Liver (tissue), 10 donors: ENCODE measurements at places on chromosomes 5 and 9. TPM values are rescaled to one million over a fixed set of nuclear protein-coding genes. Genes with fewer than 3 reads are reported as not detected.

Gene GABRB2
- 0.08 TPM for total RNA-seq

Gene EXD3
- total RNA-seq, result 6.7 TPM

- H3K27ac ChIP-seq, result no peak overlapping the region
- DNase-seq, result no peak
- H3K4me3 ChIP-seq, result no peak overlapping the region
- H3K27me3 ChIP-seq, result no peaks in the 10 kb centered on the region
Observed at GRCh38 chr5:64678374-64678773, 11.9 kb upstream of the SHISAL2B start.

- H3K4me1 ChIP-seq, result no peaks in the 10 kb centered on the region
- peak; percentile 50 for DNase-seq
- no peak overlapping the region for H3K27ac ChIP-seq
- no peaks in the 10 kb centered on the region for H3K27me3 ChIP-seq
- H3K4me3 ChIP-seq, result no peak overlapping the region
- no peaks in the 10 kb centered on the region for H3K36me3 ChIP-seq
Observed at GRCh38 chr9:27888661-27889295, 315.5 kb upstream of the C9orf72 start.

DNA sequence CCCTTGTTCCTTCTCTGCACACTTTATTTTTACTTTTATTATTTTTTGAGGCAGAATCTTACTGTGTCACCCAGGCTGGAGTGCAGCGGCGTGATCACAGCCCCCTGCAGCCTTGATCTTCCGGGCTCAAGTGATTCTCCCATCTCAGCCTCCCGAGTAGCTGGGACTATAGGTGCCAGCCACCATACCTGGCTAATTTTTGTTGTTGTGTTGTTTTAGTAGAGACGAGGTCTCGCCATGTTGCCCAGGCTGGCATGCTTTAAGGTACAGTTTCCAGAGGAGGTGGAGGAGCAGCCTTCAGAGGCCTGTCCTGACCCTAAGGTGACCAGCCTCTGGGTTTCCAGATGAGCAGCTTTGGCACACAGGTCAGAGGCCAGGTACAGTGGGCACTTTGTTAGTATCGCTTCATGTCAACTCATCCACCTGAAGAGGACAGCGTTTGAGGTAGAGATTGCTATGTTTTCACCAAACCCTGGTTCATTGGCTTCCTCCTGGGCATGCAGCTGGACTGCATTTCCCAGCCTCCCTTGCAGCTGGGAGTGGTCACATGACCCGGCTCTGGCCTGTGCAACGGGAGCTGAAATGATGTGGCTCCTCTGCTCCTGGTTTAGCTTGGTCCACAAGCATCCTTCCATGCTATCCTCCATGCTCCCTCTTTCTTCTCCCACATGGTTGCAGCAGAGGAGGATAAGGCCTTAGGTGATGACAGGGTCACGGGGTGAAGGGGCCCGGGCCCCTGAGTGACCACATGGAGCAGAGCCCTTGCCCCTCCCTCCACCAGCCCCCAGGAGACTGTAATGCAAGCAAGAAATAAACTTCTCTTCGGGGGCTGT lies 139.3 kb upstream of the IER5L start:
- no peaks in the 10 kb centered on the region for H3K27me3 ChIP-seq
- DNase-seq, result no peak
- H3K27ac ChIP-seq, result no peak overlapping the region
- peaks cover 24% of the 10 kb centered on the region for H3K4me1 ChIP-seq
- no peak overlapping the region for H3K4me3 ChIP-seq

- H3K27ac ChIP-seq, result no peak overlapping the region
- no peaks in the 10 kb centered on the region for H3K36me3 ChIP-seq
- no peak overlapping the region for H3K4me3 ChIP-seq
- H3K4me1 ChIP-seq, result no peaks in the 10 kb centered on the region
- H3K27me3 ChIP-seq, result no peaks in the 10 kb centered on the region
Observed at GRCh38 chr9:114261026-114261425, 61.9 kb upstream of the ORM1 start.

DNA sequence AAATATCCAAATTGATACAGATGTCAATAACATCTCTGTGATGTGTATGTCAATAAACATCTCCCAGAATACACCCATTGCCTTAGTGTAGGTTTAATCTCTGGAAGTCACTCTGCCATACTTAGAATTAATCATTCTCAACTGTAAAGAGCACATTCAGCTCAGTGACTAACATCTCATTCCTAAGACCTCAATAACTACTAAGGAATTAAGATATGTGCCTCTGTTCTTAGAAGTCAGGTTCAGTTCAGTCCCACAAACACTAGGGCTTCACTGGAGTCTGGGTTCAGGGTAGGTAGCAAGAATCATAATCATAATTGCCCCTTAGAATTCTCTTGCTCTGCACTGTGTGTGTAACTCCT lies 31.7 kb downstream of the UGCG start:
- peaks cover 6% of the 10 kb centered on the region for H3K4me1 ChIP-seq
- H3K4me3 ChIP-seq, result no peak overlapping the region
- no peak for DNase-seq
- H3K27me3 ChIP-seq, result no peaks in the 10 kb centered on the region

DNA sequence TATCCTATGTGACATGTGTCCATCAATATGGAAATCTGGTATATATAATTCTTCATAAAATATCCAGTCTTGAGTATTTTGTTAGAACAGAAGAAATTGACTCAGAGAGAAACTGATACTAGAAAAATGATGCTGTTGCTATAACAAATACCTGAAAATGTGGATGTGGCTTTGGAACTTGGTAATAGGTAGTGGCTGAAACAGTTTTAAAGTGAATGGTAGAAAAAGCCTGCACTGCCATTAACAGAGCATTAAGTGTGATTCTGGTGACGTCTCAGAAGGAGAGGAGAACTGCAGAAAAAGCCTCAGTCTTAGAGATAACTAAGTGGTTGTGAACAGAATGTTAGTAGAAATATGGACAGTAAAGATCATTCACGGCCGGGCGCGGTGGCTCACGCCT lies 634.9 kb upstream of the ZNF608 start:
- H3K36me3 ChIP-seq, result no peaks in the 10 kb centered on the region
- no peak overlapping the region for H3K4me3 ChIP-seq
- no peaks in the 10 kb centered on the region for H3K4me1 ChIP-seq
- DNase-seq, result no peak

DNA sequence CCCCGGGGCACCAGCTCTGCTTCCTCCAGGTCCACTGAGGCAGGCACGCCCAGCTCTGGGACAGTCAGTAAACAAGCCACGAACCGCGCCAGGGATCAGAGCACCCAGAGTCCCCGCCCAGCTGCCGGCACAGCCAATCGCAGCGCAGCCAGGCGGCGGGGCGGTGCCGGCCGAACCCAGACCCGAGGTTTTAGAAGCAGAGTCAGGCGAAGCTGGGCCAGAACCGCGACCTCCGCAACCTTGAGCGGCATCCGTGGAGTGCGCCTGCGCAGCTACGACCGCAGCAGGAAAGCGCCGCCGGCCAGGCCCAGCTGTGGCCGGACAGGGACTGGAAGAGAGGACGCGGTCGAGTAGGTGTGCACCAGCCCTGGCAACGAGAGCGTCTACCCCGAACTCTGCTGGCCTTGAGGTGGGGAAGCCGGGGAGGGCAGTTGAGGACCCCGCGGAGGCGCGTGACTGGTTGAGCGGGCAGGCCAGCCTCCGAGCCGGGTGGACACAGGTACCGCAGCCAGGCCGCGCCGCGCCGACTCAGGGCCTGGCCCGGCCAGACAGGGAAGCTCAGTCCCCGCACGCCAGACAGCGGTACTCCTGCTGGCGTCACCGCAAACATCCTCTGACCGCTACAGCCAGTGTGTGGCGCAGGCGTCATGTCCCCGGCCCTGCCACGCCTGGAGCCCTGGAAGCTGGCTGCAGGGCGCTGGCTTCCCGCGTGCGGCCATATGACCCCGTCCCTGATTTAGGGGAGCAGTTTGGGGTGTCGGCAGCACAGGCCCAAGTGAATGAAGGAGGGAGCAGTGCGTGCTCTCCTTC lies at the start of gene CTSL:
Gene CTSL, plus strand, starts transcription at position 220 of the 810 bp plus-strand sequence. CDS start 1,485 bp downstream, outside the sequence.
- no peaks in the 10 kb centered on the region for H3K4me1 ChIP-seq
- H3K27me3 ChIP-seq, result no peaks in the 10 kb centered on the region
- H3K4me3 ChIP-seq, result peak within 1 kb of the TSS; percentile 57
- peaks cover 23% of the 10 kb centered on the region for H3K36me3 ChIP-seq
- DNase-seq, result peak; percentile 95

DNA sequence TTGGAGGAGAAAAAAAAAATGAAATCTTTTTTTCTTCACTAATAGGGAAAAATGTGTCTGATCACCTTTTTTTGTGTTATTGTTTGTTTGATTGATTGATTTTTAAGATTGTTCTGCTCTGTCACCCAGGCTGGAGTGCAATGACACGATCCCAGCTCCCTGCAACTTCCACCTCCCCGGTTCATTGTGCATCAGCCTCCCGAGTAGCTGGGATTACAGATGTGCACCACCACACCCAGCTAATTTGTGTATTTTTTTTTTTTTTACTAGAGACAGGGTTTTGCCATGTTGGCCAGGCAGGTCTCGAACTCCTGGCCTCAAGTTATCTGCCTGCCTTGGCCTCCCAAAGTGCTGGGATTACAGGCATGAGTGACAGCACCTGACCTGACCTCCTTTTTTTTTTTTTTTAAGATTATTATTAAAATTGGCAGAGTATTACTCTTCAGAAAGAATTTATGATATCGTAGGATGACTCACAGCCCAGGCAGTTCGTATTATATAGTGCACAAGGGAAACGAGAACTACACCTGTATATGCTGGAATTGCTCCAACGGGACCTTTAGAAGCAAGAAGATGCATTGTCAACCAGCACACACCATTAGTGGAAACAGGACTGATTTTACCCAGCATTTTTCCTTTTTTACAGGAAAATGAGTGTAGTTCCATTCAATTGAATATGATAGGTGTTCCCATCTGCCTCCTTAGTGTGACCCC lies 27.7 kb downstream of the FUBP3 start:
- no peaks in the 10 kb centered on the region for H3K27me3 ChIP-seq
- DNase-seq, result no peak
- no peak overlapping the region for H3K27ac ChIP-seq
- peaks cover 25% of the 10 kb centered on the region for H3K4me1 ChIP-seq
- no peak overlapping the region for H3K4me3 ChIP-seq

DNA sequence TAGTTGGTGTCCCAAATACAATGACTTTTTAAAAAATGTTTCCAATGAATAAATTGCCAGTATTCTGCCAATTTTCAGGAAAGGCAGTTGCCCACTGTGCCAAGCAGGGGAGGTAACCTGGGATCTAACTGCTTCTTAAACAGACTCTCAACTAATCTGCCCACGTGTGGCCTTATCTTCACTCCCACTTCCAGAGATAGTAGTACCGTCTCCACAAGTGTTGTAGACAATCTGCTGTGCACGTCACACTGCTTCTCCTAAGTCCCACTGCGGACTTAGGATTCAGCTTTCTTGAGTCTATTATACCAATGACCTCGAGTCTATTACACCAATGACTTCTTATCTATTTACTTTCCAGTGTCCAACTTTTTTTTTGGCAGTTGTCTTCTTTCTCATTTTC lies 21.2 kb downstream of the POU4F3 start:
- H3K27me3 ChIP-seq, result no peaks in the 10 kb centered on the region
- H3K4me1 ChIP-seq, result no peaks in the 10 kb centered on the region
- no peak for DNase-seq
- H3K27ac ChIP-seq, result no peak overlapping the region
- H3K4me3 ChIP-seq, result no peak overlapping the region
- H3K36me3 ChIP-seq, result no peaks in the 10 kb centered on the region

- no peak overlapping the region for H3K27ac ChIP-seq
- DNase-seq, result no peak
- H3K4me3 ChIP-seq, result no peak overlapping the region
- no peaks in the 10 kb centered on the region for H3K4me1 ChIP-seq
- no peaks in the 10 kb centered on the region for H3K36me3 ChIP-seq
- H3K27me3 ChIP-seq, result no peaks in the 10 kb centered on the region
Observed at GRCh38 chr5:144438237-144438636, 267.6 kb downstream of the KCTD16 start.

DNA sequence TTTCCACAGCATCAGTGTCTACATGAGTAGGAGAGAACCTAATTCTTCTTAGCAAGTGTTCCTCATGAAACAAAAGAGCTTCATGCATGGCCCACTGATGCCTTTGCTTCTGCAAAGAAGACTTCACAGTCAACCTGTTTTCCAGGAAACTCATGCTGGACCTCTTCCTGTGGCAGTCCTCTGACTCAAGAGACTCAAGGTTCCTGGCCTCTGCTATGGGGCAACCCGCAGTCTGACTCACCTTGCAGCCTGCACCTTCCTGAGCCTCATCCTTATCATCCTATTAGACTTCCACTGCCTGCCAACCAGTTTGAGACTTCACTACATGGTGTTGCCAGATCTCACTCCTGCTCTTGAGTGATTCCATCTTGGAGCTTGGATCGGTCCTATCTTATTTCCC lies 17.6 kb upstream of the AGGF1 start:
- no peak for DNase-seq
- H3K4me1 ChIP-seq, result no peaks in the 10 kb centered on the region
- H3K4me3 ChIP-seq, result no peak overlapping the region
- H3K36me3 ChIP-seq, result no peaks in the 10 kb centered on the region
- H3K27ac ChIP-seq, result no peak overlapping the region
- H3K27me3 ChIP-seq, result no peaks in the 10 kb centered on the region

DNA sequence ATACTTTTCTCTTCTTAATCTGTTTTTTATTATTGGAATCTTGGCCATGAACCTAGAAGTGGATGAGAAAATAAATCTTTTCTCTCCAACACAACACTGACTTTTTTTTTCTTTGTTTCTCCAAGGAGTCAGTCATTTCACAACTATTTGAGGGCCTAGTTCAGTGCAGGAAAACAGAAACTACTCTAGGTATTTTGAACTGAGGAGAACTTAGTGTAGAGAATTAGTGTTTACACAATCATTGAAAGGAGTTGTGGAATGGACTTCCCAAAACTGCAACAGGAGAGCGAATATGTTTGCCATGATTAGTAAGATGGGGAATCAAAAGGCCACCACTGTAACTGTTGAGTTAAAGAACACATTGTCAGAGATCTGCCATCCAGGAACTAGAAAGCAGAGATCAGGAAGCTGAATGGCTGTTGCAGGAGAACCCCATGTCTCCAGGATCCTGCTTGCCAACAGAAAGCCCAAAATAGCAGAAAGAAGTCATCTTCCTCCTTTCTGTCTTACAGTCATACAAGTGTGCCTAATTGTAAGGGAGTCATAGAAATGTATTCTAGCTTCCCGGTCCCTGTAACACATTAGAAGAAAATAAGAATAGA lies 20.3 kb upstream of the PCDH1 start:
- DNase-seq, result no peak
- H3K4me3 ChIP-seq, result no peak overlapping the region
- no peak overlapping the region for H3K27ac ChIP-seq
- H3K27me3 ChIP-seq, result no peaks in the 10 kb centered on the region

DNA sequence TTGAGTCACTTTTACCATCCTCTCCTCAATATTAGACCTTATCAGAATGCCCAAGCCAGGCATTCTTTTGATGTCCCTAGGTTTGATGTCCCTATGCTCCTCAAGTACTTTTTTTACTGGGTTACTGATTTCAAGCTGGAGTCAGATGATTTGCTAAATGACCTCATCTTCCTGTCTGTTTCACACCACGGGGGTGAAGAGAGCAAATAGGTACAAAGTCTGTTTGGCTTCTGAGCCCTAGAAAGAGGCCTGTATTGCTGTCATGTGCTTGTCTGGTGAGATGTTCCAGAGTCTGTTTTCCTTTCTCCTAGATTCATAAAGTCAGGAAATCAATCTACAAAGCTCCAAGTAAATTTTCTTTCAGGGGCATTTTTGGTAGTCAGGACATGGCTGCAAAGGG lies 12.7 kb upstream of the DAB2 start:
- no peak for DNase-seq
- peaks cover 13% of the 10 kb centered on the region for H3K4me1 ChIP-seq
- no peaks in the 10 kb centered on the region for H3K36me3 ChIP-seq
- H3K27ac ChIP-seq, result peak overlapping the region; percentile 60

GRCh38 chr9:100354121-100354800 lies 1.5 kb upstream of the TEX10 start:
- no peak overlapping the region for H3K27ac ChIP-seq
- no peak overlapping the region for H3K4me3 ChIP-seq
- no peaks in the 10 kb centered on the region for H3K27me3 ChIP-seq
- DNase-seq, result no peak
